ENCODE measurements at places on chromosomes 11 and 22.

GRCh38 chr11:117906710-117907109 lies 22.5 kb downstream of the TMPRSS13 start:
- DNase-seq, result no peak

GRCh38 chr22:32603651-32604540 lies 129.3 kb downstream of the FBXO7 start:
- no peak for DNase-seq

GRCh38 chr11:103988595-103988969 lies 47.9 kb upstream of the DDI1 start:
- no peak for DNase-seq

- no peak for DNase-seq
Measured at GRCh38 chr11:7982582-7983119, 4.5 kb upstream of the EIF3F start.

- no peak for DNase-seq
Measured at GRCh38 chr11:35598254-35599125, 19.8 kb upstream of the FJX1 start.

DNA sequence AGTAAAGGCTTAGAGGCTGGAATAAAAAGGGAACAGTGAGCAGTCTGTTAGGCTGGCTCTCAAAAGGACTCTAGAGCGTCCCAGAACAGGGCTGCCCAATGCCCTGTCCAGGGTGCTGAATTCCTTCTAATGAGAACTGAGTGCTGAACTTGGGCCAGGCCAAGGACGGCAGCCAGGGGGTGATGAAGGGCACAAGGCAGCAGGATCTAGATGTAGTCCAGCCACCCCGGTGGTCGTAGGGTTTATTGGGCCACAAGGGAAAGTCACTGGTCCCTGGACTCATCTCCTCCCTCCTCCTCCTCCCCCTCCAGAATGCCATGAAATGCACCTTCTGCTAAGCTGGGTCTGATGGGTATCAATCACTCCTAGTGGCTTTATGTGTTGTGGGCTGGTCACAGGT lies 19.2 kb downstream of the NPTXR start:
- no peak for DNase-seq

GRCh38 chr22:29443452-29443851 lies 5.1 kb downstream of the RFPL1 start:
- DNase-seq, result no peak

DNA sequence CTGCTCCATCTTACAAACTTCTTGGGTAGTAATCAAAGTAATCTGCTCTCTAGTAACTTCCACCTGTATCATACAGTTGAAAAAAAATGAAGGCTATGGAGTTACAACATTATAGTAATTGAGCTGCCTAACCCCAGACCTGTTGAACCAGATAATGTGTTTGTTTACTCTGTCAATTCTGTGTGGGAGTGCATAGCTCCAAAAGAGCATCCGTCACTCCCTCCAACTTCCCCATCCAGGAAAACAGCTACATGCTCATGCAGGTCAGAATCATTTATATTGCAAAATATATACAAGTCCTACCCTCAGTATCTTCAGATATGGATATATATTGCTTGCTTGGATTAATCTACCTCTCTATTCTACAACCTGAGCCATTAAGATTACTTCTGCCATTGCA lies 244.0 kb upstream of the ANO5 start:
- DNase-seq, result no peak

- no peak for DNase-seq
Measured at GRCh38 chr22:34814260-34815025, 251.5 kb upstream of the ISX start.

DNA sequence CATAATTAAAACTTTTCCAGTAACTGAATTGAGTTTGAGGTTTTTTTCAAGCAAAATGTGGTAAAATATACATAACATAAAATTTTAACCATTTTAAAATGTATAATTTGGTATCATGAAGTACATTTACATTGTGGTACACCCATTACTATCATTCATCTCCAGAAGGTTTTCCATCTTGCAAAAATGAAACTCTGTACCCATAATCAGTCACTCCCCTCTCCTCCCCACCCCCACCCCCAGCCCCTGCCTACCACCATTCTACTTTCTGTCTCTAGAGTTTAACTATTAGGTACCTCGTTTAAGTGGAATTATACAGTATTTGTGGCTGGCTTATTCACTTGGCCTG lies 63.7 kb downstream of the MICAL2 start:
- DNase-seq, result no peak

DNA sequence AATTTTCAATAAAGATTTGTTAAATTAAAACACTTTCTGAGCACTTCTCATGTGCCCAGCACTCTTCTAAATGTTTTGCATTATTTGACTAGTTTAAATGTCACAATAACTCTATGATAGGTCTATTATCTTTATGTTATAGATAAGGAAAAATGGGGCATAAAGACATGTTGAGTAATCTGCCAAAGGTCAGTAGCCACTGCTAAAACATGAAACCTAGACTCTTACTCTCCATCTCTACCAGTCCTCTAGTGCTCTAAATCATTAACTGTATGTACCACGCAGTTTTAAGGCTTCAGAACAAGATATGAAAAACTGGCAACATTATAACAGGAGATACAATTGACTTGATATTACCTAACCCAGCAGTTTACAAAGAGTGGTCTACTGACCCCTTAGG lies 6.9 kb downstream of the RAB6A start:
- no peak for DNase-seq

DNA sequence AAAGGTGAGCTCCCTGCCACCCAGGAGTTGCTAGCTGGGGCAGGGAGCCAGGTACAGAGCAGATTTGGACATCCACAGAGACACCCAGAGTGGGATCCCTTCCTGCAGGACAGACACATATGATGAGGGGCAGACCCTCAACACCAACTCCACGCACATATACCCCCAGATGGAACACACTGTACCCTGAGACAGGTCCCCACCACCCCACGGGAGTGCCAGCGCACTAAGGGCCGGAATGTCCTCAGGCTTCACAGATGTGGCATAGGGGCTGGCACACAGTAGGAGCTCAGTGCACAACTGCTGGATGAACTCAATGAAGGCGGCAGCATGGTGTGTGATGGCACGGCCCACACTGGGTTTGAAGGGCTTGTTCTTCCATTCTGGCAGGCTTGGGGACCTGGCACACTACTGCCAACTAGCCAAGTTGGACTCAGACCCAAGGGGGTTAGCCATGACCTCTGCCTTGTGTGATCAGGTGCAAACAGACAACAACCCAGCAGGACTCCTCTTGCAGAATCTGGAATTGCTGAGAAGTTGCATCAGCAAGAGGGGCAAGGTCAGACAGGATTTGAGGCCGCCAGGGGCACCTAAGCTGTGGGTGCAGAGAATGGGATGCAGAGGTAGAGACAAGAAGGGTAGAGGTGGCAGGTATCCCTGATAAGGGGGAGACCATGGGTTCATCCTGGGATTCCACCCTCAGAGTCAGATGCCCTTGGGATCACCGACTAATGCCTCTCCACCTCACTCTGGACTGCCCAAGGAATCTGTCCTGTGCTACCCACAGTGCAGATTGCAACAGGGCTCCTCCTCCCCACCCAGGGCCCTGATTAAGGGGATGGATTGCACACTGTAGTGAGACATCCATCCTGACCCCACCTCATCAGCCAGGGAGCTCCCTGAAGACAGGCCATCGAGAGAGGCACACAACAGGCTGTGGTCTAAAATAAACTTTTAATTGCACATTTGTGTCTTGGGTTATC lies 2.4 kb downstream of the C22orf15 start:
- DNase-seq, result no peak

GRCh38 chr11:61814247-61814957 lies 2.4 kb downstream of the FADS1 start:
- DNase-seq, result no peak

DNA sequence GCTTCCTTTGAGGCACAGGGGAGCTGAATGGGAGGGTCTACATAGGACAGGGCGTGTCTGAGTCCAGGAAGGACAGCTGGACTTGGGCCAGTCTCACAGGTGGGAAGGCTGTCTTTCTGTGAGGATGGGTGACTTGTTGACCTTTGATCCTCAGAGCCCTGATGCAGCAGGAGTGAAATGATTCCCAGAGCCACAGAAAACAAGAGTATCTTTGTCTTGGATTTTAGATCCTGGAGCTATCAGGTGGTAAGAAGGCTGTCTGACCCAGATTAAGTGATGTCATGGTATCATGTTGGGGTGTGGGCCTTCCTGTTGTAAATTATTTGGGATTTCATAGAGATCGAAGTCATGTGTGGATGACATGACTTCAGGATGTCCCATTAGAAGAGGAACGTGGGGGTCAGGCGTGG lies 15.0 kb downstream of the PTPRJ start:
- no peak for DNase-seq

GRCh38 chr11:79561496-79561895 lies 120.7 kb upstream of the TENM4 start:
- no peak for DNase-seq

GRCh38 chr11:35007277-35007676 lies 90.9 kb downstream of the PDHX start:
- DNase-seq, result no peak

DNA sequence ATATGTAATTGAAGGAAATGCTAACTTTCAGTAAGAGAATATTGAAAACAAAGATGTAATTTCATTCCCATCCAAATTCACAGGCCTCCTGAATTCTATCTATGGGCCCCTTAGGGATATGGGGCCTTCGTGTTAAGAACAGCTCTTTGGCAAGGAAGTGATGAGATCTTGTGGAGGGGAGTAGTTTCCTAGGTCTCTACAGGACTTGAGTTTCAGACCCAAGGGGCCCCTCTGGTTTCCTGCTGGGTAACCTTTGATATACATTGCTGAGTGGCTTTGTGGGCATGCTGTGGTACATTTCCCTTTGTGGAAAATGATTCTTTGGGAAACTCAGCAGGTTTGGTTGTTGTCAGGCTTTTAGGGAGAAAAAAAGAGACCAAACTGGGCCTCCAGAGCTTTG lies 6.2 kb downstream of the STIM1 start:
- no peak for DNase-seq

- no peak for DNase-seq
Measured at GRCh38 chr22:40180403-40180802, 2.7 kb downstream of the TNRC6B start.

GRCh38 chr22:17307566-17307965 lies 61.7 kb upstream of the CECR2 start:
- no peak for DNase-seq

GRCh38 chr22:48354096-48354495 lies 1473.6 kb downstream of the BRD1 start:
- no peak for DNase-seq

DNA sequence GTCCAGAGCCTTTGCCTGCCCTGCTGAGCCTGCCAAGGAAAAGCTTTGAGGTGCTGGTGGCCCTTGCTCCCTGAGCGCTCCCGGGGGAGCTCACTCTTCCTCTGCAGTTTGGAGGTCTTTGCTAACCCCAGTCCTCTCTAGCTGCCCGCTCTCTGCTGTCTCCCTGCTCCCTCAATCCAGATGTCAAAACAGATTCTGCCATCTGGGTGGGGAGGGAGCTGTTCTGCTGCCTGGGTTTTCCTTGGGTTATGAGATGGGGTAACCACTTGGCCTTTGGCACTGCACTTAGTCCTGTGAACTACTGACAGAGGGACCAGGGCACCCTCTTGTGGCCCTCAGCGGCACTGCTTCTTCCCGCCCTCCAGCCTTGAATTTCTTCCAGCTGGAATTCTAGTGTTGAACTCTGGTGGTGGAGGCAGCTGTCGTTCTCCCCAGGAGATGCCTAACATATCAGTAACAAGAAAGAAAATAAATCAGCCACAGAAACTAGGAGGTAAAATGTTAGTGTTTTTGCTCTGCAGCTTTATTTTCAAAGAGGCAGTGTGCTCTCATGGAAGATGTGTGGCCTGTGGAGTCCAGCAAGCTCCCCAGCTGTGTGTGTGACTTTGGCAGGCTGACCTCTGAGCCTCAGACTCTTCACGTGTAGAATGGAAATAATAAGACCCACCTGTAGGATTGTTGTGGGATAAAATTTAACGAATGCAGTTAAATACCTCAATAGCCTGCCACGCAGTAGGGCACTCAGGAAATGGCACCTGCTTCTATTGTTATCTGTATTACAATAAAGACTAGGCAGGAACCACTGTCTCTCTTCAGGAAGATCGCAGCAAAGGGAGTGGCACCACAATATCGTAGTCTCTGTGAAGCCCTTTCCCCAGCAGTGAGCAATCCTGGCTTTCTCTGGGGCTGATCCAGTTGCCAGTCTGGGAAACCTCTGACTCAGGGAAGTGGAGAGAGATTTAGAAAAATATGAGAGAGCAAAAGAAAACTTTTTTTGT lies 23.4 kb downstream of the ARFGAP2 start:
- no peak for DNase-seq

DNA sequence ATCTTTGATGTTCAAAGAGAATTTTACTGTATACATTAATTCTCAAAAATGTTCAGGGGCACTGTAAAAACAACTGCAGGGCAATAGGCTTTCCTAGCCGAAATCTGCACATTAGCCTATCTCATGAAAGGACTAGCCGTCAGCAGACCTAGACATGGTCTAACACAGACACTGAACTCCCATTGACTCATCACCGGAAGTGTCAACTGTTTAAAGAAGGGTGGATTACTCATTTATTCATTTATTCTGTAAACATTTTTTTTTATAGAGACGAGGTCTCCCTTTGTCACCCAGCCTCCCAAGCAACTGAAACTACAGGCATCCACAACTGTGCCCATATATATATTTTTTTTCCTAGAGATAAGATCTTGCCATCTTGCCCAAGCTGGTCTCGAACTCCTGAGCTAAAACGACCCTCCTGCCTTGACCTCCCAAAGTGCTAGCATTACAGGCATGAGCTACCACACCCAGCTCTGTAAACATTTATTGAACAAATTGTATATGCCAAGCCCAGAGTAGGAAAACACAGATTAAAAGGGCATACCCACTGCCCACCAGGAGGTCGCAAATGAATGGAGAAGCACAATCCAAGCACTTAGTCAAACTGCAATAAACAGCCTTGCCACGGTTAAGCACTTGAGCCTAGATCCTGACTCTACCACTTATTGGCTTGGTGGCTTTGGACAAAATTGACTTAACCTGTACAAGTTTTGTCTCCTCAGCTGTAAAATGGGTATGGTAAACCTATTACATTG lies 26.6 kb downstream of the RAB30 start:
- no peak for DNase-seq

GRCh38 chr11:130394615-130395014 lies 33.8 kb downstream of the ADAMTS8 start:
- no peak for DNase-seq

DNA sequence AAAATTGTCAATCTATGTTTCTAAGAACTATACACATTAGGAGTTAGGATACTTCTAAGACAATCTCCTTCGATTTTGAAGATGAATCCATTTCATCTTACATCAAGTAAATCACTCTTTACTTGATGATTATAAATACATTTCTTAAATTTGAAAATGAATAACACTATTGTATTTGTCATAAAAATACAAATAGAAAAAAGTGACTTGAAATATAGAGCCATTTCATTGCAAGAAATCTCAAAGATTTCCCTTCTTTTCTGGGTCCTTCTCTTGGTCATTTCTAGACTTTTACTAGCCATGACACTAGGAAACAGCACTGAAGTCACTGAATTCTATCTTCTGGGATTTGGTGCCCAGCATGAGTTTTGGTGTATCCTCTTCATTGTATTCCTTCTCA lies at the start of gene OR5AK2:
Gene OR5AK2, plus strand, starts transcription at position 301 of the 400 bp plus-strand sequence. Its CDS starts 0 bp downstream, at position 301.
- no peak for DNase-seq

DNA sequence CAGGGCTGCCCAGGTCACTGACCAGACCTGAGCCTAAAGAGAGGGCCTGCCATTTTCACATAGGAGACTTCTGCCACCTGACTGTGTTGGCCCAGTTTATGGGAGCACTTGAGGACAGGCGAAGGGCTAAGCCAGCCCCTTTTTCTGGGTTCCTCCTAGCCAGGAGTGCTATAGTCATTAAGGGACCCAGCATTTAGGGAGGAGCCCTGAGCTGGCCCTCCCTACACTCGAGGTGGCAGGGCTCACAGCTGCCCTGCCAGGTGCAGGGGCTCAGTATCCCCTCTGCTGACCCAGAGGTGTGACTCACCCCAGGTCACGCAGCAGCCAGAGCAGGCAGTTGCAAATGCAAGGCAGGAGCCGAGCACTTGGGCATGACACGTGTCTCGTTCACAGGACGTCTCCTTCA lies 86.3 kb upstream of the CRYBB3 start:
- no peak for DNase-seq

All from stimulated activated CD8-positive, alpha-beta memory T cell treated with anti-CD3 and anti-CD28 coated beads, Interleukin-7, amount 100 ng/mL, for 48 hours (primary cell).